COR-L47 (cell line): ENCODE measurements at places on chromosomes 6 and 20.

- DNase-seq = no peak
Measured at GRCh38 chr6:8558953-8559352, 123.6 kb upstream of the SLC35B3 start.

GRCh38 chr6:111666847-111667246 is 61.2 kb upstream of the TRAF3IP2 start:
- DNase-seq = no peak

DNA sequence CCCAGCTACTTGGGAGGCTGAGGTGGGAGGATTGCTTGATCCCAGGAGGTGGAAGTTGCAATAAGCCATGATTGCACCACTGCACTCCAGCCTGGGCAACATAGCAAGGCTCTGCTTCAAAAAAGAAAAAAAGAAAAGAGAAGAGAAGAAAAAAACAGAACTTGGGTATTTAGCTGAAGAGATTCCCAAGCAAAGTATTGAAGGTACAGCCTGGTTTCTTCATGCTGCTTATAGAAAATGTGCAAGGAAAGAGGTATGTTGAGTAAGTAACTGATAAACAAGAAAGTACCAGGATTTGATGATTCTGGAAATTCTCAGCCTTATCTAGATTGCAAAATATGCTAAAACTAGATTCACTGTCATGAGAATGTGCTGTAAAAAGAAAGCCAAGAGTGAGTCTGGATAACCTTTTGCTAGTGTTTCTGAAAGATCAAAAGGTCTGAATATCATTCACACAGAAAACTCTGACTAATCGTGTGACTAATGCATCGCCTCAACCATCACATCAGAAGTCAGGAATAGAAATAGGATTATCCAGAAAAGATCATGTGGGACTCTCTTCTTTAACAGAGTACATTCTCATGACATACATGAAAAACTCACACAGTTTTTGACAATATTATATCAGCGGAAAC is 32.4 kb upstream of the NOP56 start:
- no peak for DNase-seq

DNA sequence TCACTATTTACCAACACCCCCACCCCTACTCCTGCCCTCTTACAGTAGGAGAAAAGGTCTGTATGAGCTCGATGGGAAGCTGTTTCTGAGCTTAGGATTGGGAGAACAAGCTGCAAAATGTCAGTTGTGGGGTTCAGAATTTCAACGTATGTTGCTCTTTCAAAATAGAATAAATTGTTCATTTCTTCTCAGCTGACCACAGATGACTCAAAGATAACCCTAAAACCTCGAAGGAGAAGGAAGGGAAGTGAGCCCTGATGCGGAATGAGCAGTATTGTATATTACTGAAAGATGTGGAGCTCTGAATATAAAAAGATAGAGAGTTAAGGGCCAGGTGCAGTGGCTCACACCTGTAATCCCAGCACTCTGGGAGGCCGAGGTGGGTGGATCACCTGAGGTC is 35.9 kb upstream of the MYLIP start:
- DNase-seq = no peak

- no peak for DNase-seq
Measured at GRCh38 chr6:126541806-126542491, 202.0 kb downstream of the CENPW start.
